ENCODE measurements at places on chromosomes 5 and 9.

DNA sequence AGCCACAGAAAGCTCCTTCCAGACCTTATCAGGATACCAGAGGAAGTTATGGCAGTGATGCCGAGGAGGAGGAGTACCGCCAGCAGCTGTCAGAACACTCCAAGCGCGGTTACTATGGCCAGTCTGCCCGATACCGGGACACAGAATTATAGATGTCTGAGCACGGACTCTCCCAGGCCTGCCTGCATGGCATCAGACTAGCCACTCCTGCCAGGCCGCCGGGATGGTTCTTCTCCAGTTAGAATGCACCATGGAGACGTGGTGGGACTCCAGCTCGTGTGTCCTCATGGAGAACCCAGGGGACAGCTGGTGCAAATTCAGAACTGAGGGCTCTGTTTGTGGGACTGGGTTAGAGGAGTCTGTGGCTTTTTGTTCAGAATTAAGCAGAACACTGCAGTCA lies 70.8 kb upstream of the ENTREP1 start:
- no peak for DNase-seq

GRCh38 chr9:6758248-6758497 lies 400 bp downstream of the KDM4C start:
- DNase-seq, result no peak

GRCh38 chr5:178762960-178763359 lies 32.5 kb upstream of the ZNF354A start:
- DNase-seq, result no peak

DNA sequence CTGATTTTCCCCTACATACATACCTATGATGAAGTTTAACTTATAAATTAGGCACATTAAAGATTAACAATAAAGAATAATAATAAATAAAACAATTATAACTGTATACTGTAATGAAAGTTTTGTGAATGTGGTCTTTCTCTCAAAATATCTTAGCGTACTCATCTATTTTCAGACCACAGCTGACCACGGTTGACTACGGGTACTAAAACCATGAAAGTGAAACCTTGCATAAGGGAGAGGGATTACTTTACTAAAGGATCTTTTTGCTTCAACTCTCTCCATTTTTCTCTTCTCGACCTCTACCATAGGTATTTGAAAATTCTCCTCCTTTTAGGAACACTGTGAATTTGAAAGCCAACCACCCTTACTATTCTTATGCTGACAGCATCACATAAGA lies 475.5 kb downstream of the CETN3 start:
- no peak for DNase-seq

GRCh38 chr5:127133071-127133470 lies 59.8 kb upstream of the C5orf63 start:
- DNase-seq, result no peak

DNA sequence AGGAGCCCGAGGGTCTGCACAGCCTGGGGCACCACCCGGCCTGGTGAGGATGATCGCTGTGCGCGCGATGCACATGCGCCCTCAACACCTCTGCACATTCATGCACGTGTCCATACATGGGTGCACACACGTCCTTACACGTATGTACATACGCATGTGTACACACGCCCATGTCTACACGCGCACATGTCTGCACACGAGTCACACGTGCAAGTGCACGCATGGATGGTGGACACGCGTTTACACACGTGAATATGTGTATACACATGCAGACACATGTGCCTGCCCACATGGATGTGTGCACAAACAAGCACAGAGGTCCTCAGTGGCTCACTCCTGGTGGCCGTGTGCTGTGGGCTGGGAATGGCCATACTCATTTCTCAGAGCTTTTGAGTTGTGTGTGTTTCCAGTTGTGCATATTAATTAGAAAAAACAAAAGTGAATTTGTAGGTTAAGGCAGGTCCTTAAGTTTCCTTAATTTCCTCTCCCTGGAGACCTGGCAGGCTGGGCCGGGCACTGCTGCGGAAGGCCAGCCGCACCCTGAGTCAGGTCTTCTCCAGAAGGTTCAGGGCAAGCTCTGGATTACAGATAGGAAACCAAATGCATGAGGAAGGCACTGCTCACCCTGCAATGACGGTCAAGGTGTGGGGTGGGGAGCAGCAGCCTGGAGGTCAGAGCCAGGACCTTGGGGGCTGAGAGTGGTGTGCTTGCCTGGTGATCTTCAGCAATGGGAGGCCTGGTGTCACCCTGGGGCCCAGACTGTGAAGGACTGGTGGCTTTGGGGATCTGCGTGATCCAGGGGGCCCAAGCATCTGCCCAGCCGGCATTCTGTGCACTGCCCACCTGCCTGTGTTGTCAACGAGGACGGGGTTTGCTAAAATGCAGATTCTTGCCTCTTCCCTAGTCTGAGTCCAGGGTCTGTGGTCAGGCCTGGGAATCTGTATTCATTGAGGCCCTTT lies 1.3 kb upstream of the RNU6ATAC start:
- peak; percentile 69 for DNase-seq

DNA sequence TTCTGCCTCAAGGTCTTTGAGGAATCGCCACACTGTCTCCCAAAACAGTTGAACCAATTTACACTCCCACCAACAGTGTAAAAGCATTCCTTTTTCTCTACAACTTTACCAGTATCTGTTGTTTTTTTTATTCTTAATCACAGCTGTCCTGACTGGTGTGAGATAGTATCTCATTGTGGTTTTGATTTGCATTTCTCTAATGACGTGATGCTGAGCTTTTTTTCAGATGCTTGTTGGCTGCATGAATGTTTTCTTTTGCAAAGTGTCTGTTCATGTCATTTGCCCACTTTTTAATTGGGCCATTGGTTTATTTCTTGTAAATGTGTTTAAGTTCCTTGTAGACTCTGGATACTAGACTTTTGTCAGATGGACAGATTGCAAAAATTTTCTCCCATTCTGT lies 400.0 kb downstream of the DEPDC1B start:
- DNase-seq, result no peak

DNA sequence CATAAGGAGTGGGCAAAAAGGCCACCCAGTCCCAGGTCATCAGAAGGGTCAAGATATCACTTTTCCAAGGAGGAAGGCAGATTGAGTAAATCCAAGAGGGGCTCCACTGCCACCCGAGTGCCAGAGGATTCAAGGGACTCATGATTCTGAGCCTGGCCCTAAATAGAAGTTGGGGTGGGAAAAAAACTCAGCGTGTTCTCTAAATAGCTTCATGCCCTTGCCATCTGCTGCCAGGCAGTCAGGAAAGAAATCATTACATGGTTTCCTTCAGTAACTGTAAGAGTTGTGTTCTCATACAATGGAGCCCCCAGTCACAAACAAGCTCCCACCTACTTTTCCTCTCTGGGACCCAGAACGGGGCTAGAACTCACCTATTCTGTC lies 37.2 kb downstream of the SAR1B start:
- no peak for DNase-seq

DNA sequence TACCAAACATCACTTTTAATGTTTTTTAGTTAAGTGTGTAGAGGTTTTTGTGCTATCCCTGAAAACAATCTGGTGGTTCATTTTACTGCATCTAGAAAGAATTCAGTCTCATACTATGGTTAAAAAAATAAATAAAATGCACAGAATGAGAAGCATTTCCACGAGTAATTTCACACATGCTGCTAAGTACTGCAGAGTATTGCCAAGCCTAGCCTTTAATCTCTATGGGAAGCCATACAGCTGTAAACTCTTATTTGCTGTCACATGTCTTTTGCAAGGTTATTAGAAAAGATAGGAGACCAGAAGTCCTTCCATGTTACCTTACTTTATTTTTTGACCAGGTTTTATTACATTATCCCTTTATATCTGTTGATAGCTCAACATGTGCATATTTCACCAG lies 37.6 kb upstream of the MAN2A1 start:
- DNase-seq, result no peak

GRCh38 chr5:59097712-59098111 lies 514.8 kb downstream of the RAB3C start:
- no peak for DNase-seq

GRCh38 chr5:102855681-102856388 lies 100.7 kb downstream of the PAM start:
- no peak for DNase-seq

GRCh38 chr5:14724633-14725032 lies 60.1 kb downstream of the OTULIN start:
- DNase-seq, result no peak

- DNase-seq, result peak; percentile 87
Measured at GRCh38 chr5:139246394-139246793, 47.1 kb upstream of the MATR3 start.

DNA sequence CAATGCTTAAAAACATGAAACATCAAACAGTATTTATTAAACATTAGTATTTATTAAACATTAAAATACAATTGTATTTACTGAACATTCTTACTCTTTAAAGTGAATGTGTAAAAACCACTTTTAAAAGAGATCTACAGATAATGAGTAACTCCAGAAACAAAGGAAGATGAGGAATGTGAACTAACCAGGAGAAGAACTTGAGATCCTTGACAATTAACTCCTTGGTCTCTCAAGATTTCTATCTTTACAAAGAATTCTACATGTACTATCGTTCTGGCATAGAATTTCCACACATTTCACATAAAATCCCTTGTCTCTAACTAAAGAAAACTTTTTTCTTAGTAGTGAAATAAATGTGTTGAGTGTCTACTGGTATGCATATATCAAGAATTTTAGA lies 28.7 kb upstream of the IFNE start:
- DNase-seq, result no peak

GRCh38 chr9:129241725-129242124 lies 63.7 kb upstream of the IER5L start:
- no peak for DNase-seq

DNA sequence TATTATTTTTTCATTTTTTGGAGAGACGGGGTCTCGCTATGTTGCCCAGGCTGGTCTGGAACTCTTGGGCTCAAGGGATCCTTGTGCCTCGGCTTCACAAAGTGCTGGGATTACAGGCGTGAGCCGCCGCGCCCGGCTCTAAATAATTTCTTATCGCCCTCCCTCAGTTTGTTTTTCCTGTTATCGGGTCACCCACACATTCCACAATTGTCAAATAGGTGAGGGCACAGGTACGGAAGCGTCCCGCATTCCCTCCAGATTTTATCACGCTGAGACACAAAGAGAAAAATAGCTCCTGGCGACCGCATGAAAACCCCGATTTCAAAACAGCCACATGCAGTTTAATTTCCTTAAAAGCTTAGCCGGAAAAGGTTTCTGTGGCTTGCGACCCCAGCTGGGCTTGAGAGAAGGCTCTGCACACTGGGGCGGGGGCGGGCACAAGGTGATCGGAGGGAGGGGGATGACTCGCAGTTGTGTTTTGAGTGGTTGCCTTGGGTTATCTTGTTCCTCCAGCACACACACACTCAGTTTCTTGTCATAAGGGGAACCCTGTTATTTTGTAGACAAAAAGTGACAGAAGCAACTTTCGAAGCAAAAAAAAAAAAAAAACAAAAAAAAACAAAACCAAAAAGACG lies 717 bp upstream of the IQGAP2 start:
- no peak for DNase-seq

DNA sequence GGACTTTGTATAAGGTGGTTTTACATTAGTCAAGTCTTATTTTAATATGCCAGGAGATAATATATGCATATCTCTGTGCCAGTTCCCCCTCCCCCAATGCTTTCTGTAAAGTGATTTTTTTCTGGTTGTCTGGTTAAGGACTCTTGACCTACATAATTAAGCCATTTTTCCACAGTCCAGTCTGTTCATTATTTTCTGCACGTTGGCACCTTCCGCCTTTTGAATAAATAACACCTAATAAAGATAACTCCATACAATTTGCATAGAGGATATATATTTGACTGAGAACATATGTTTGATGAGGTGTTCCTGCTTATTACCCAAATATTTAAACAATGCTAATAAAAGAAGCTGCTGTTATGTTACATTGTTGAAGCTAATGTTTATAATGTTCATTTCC lies 320.9 kb downstream of the DMAC1 start:
- DNase-seq, result no peak

- DNase-seq, result peak; percentile 78
Measured at GRCh38 chr5:36944607-36945225, 68.1 kb downstream of the NIPBL start.

DNA sequence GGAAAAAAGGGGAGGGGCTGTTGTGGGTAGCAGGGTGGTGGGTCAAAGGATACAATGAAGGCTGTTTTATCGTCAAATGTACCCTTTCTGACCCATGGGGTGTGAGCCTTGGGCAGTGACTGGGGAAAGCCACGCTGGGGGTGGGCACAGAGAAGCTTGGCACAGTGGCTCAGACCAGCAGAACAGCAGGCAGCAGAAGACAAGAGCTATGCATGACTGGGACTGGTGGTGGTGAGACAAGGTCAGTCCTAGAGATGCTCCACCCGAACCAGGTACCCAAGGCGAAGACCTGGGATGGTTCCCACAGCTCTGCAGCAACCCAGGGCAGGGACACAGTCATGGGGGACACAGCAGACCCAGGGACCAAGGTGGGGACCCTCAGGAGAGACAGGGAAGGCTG lies 38.3 kb downstream of the BICD2 start:
- no peak for DNase-seq

- DNase-seq, result no peak
Measured at GRCh38 chr5:91963166-91963565, 580.0 kb upstream of the ARRDC3 start.

- peak; percentile 77 for DNase-seq
Measured at GRCh38 chr9:1005043-1005667, 28.7 kb downstream of the DMRT3 start.

GRCh38 chr5:172544371-172545095 lies 90.2 kb upstream of the SH3PXD2B start:
- DNase-seq, result no peak

Measured in RKO (cell line).